ENCODE measurements at places on chromosomes 5 and 9.

GRCh38 chr5:80409367-80409966, 1.6 kb downstream of the ZFYVE16 start:
- DNase-seq, result no peak

DNA sequence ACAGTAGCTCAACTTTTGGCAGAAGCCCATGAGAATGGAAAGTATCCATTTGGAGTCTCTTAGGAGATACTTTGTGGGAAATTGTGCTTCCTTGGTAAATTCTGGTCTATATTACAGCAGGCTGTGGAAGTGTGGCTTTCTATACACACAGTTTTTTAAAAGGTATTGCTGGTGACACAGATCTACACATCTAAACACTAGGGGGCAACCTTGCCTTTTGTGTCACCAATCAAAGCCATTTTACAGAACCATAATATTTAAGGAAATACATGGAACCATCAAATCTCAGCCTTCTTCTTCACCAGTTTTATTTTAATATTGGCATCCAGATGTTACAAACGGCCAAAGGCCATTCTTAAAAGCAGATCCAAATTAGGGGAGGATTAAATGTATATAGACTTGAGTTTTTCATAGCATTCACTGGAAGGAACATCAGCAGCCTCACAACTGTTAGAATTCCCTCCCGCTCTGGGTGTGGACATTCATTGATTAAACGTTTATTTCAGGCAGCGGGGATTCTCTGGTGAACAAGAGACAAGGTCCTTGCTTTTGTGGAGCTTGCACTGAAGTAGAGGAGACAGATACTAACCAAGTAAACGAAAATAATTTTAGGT, 132.4 kb upstream of the EPB41L4A start:
- DNase-seq, result peak; percentile 12

- peak; percentile 85 for DNase-seq
Observed at GRCh38 chr5:125412561-125413495, 666.4 kb upstream of the ZNF608 start.

GRCh38 chr5:133842846-133843611, 125.4 kb downstream of the C5orf15 start:
- DNase-seq, result no peak

GRCh38 chr5:37900692-37901091, 60.9 kb upstream of the GDNF start:
- DNase-seq, result no peak

DNA sequence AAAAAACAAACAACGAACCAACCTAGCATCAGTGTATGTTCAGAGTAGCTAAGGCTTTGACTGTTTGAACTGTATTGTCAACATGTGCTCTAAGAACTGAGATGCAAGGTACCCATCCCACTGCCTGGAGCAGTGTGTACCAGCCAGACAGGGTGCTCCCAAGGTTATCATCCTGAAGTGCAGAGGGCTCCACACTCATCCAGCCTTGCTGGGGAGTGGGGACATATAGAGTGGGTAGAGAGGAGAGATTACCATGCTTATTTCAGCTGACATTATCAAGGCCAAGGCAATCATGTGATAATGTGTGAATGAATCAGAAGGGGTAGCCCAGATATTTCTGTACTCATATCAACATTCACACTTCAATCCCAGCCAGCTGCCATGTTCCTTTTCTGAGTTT, 68.7 kb upstream of the ZNF622 start:
- DNase-seq, result no peak

GRCh38 chr5:125549322-125549911, 803.0 kb upstream of the ZNF608 start:
- no peak for DNase-seq

GRCh38 chr5:62231576-62231975, 74.4 kb upstream of the KIF2A start:
- no peak for DNase-seq

- no peak for DNase-seq
Observed at GRCh38 chr5:153373130-153373498, 117.4 kb upstream of the GRIA1 start.
